SIG-M5 (cell line): ENCODE measurements at places on chromosomes 2 and 18.

DNA sequence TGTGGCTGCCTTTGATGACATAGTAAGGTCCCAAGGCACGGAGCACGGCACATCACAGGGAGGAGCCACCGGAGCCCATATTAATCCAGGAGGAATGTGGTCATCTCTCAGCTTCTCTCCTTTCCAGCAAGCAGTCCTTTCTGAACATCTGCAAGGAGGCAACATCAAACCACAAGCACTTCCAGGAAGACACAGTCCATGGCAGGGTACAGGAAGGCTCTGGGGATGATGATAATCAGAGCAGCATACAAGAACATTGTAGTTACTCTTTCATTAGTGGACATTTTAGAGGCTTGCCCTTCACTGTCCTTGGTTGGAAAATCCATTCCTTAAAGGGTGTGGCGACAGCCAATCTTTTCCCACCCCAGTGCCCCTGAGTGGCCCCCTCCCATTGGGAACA is 31.1 kb downstream of the YPEL5 start:
- no peak for DNase-seq

- DNase-seq, result no peak
Observed at GRCh38 chr2:156329927-156330726, 2.4 kb downstream of the NR4A2 start.

- DNase-seq, result no peak
Observed at GRCh38 chr2:12064153-12064552, 317.7 kb downstream of the LPIN1 start.

DNA sequence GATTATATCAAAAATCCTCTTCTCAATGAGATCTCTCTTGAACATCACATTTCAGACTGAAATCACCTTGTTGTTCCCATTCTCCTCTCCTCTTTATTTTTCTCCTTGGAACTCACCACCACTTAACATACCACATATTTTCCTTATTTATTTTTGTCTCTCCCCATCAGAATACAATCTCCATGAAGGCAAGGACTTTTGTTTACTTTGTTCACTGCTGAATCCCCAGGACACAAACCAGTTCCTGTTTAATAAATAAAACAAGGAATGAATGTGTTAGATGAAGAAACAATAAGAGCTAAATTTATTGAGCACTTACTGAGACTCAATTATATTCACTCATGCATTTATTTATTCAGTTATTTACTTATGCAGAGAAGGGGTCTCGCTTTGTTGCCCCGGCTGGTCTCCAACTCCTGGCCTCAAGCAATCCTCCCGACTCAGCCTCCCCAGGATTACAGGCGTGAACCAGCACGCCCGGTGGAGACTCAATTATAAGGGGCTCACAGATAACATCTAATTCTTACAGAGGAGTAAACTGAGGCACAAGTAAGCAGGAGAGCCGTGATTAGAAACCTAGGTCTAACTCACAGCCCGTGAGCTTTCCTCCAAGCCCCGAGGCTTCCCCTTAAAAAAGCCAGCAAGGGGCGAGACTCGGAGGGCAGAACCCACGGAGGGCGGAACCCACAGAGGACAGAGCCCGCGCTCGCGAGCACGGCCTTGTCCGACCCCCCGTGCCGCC is 616 bp upstream of the TAF1B start:
- DNase-seq, result no peak

DNA sequence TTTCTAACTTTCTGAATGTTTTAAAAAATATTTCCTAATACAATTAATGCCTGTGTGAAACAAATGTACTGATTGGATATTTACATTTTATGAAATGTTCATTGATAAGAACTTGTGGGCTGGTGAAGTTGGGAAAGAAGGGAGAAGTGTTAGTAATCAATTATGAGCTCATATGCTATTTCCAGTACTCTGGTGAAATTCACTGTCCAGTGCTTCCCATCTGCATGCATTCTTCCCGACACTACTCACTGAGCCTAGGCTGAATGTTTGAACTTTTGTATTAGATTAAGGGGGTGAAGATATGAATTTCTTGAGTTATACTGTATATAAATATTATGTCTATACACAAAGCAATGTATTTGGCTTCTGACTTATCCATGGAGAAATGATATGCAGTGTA is 36.0 kb downstream of the SKA1 start:
- DNase-seq, result no peak

DNA sequence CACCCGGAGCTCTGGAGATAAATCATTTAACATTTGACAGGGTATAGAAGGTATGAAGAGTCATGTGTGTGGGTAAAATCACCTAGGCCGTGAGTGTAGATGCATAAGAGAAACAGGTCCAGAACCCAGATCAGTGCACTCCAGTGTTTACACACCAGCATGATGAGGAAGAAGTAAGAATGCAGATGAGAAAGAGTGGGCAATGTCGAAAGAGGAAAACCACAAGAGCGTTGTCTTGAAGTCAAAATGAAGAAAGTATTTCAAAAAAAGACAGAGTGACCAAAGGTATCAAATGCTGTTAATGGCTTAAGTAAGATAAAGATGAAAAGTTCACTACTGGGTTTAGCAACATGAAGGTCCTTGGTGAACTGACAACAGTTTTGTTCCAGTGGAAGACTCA is 32.0 kb upstream of the PLB1 start:
- DNase-seq, result peak; percentile 70

GRCh38 chr2:235612181-235612950 is 118.5 kb downstream of the AGAP1 start:
- DNase-seq, result no peak

DNA sequence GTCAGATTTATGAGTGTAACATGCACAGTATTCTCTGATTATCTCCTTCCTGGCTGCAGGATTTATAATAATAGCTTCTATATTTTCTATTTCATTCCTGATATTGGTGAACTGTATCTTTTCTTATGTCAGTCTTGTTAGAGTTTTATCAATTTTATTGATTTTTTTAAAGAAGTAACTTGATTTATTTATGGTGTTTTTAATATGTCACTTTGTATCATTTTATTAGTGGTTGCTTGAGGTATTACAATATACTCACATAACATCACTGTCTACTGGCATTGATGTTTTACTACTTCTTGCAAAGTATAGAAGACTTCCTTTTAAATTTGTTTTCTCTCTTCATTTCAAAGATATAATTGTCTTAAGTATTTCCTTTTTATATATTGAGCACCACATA is 270.5 kb upstream of the GYPC start:
- DNase-seq, result no peak

- DNase-seq, result no peak
Observed at GRCh38 chr18:45339810-45340550, 275.3 kb upstream of the SLC14A2 start.

- no peak for DNase-seq
Observed at GRCh38 chr18:71252351-71252865, 963.6 kb downstream of the SOCS6 start.

DNA sequence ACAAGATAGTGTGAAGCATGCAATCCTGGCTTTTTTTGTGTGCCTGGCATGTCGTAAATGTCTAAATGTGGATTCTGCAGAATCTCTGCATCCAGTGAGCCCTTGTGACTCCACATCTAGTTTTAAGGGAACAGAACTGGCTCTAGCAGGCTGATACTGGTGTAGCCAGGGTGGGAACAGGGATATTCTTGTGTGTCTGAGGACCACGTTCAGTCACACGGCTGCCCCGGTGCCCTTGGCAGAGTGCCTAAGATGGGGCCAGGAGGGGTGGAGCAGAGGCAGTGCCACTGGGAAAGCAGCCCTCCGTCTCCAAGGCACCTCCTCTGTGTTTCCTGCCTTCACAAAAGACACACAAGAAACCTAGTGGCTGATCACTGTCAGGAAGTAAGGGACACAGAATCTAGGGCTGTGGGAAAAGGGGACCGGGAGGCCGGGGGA is 91.5 kb upstream of the PARD3B start:
- DNase-seq, result no peak

GRCh38 chr2:108367014-108367413 is 10.7 kb upstream of the SULT1C4 start:
- no peak for DNase-seq

GRCh38 chr2:168639441-168639898 is 163.0 kb upstream of the NOSTRIN start:
- no peak for DNase-seq

- no peak for DNase-seq
Observed at GRCh38 chr18:11289248-11289647, 139.9 kb upstream of the PIEZO2 start.

DNA sequence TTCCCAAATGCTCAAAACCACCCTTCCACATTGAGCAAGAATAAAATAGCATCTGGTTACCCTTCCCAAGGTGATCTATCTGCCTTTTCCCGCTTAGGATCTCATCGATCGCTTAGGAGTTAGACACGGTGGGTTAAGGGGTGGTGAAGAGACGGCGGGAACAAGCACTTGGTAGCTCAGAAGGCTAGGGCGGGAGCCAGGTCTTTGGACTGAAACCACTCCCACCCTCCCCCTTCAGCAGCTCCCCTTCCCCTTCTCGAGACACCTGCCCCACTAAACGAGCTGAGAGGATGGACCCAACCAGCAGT is 513 bp downstream of the THOC1 start:
- DNase-seq, result no peak

GRCh38 chr2:240949791-240950705 is 43.9 kb downstream of the CROCC2 start:
- no peak for DNase-seq

DNA sequence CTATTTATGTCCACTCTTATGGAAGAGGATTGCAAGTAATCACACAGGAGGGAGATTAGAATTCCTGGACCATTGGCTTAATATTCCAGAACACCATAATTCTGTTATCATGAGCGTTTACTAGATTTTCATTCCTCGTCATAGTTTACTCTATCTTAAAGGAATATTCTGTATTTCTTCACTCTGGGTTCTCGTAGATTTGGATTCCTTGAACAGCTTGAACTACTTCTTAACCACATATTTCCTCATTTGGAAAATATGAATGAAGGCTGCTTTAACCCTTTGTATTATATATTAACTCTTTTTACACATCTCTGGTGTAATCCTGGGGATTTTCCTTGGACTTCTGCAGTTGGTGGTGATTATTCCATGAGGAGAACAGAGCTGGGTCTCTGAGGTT is 46.3 kb upstream of the CCBE1 start:
- DNase-seq, result no peak

DNA sequence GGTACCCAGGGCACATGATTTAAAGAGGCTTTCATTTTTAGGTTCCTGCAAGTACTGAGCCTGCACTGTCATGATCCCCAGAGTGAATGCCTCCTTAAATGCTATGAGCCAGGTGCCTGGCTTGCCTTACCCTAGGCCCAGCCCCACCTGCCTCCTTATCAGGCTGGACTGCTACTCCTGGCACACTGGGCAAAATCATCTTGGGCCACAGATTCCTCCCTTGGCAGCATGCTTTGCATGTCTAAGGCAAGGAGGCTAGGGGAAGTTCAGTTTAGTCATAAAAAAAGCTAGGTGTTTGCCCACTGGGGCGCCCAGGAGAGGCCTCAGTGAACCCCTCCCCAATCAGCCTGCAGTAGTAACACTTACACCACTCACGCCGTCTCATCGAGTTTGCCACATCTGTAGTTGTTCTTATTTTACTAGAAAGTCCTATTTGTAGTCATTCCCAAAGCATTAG is 45.1 kb downstream of the LBH start:
- DNase-seq, result no peak

DNA sequence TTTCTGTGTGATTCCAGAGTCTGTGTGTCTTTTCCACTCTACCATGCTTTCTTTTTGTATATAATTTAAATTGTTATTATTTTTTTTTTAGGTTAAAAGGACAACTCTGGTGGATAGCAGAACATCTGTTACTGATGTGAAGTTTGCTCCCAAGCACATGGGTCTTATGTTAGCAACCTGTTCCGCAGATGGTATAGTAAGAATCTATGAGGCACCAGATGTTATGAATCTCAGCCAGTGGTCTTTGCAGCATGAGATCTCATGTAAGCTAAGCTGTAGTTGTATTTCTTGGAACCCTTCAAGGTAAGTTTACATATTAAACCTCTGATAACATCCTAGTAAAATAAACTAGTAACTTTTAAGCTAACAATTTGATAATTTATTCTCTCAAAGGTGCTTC is 15.3 kb downstream of the SEH1L start:
- no peak for DNase-seq

GRCh38 chr2:98501876-98502275 is 57.2 kb downstream of the INPP4A start:
- DNase-seq, result no peak

GRCh38 chr2:239114119-239114581 is 266.3 kb downstream of the TWIST2 start:
- no peak for DNase-seq

- DNase-seq, result no peak
Observed at GRCh38 chr2:32366595-32366994, 9.8 kb downstream of the BIRC6 start.

- no peak for DNase-seq
Observed at GRCh38 chr2:24985511-24985910, 13.8 kb upstream of the DNAJC27 start.

DNA sequence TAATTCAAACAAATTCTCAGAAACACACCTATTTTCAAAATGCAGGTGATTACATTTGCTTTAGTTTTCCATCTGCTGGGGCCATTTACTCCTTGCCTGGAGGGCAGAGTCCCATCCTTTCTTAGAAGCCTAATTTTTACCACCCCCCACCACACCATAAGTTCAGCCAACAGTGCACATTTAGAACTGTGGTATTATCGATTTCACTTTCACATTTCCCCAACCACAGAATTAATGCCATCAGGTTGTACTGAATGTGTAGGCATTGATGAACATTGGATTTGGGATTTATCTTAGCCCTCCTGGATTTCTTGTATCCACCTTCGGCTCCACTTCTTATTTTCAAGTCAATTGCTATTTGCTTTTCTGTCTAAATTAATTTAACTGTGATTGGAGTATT is 4.5 kb downstream of the SCYGR3 start:
- no peak for DNase-seq

GRCh38 chr2:70123829-70124116 is 36.5 kb downstream of the PCBP1 start:
- no peak for DNase-seq

DNA sequence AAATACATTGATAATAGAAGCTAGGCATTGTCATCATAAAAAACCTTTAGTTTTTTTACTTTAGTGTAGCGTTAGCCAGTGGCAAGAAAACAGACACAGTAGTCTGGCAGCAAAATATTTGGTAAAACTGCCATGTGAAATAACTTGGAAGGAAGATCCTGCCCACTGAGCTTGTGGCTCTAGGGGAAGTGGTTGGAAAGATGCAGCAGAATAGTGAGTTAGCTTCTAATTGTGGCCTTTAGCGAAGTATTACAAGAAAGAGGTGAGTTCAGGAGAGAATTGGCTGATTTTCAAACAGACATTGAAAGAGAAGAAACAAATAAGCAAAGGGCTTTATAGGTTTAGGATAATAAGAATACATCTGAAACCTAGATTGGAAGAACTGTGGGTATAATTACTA is 1887.8 kb upstream of the CELF4 start:
- DNase-seq, result no peak

- no peak for DNase-seq
Observed at GRCh38 chr2:239159476-239159911, 241.3 kb downstream of the HDAC4 start.

DNA sequence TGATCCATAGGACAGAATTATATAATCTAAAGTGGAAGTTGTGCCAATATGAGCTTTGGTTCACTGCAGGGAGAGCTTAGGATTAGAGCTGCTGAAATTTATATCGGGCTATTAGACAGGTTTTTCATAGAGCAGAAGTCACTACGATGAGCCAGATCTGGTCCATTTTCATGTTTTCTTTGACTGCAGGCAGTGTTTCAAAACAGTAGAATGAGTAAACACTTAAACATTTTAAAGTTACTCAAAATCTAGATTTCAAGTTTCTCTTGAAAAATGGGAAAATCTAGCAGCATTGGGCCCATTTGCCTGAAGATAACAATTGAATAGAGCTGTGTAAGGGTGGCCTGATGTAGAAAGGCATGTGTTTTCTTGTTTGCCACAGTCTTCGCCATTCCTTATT is 14.5 kb upstream of the ADAM23 start:
- DNase-seq, result no peak

- no peak for DNase-seq
Observed at GRCh38 chr18:35073186-35074105, 32.2 kb downstream of the MAPRE2 start.
